Activated T-helper 9 cell treated with anti-CD3 and anti-CD28 coated beads, Interleukin-2, amount 50 U/mL, for 16 hours (primary cell): ENCODE measurements at places on chromosomes 3 and 15.

DNA sequence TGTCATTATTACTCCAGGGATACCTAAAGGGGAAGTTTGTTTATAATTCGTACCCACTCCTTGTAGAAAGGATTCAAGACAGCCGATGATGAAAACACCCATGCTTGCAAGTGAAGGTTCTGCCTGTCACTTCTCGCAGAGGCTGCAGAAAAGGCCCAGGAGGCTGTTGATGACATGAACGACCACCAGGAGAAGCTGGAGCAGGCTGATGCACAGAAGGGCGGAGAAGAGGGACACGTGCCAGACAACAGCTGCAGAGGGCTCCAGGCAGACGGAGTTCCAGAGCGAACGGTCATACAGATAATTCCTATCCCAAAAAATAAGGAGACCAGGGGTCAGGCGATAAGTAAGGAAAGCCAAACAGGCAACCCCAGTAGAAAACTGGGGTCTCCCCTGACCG lies 5.7 kb upstream of the DYNLT2B start:
- DNase-seq = no peak

DNA sequence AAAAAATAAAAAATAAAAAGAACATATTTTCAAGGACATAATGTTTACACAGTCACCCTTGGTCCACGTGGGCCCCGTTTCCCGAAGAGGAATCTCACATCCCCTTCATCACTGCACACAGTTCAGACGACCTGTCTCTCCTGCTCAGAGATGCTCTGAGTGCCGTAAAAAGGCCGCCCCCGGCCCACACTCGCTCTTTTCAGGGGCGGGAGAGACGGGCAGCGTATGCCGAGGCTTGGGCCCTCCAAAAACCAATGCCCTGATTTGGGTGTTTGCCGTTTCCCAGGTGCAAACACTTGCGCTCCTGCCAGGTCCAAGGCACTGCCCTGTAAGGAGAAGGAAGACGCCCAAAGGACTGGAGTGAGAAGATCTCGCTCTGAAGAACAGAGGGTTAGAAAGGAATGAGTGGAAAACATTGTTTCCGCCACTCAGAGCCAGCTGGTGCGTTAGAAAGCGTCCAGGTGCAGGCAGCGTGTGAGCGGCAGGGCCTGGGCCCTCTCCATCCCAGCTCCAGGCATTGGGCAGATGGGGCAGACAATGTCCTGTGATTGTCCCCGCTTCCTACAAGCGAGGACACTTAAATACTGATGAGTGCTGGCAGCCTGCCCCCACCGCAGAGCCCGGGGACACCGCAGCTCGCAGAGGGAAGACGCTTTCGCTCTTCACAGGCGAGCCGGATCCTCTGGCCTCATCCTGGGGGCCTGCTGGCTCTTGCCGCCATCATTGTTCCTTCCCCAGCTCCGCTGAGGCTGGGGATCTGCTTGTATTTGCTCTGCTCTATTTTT lies 53.2 kb downstream of the NIPA2 start:
- no peak for DNase-seq

- no peak for DNase-seq
Observed at GRCh38 chr3:18964640-18965039, 183.7 kb upstream of the KCNH8 start.

GRCh38 chr3:105729667-105730066 lies 139.1 kb downstream of the CBLB start:
- DNase-seq = no peak

DNA sequence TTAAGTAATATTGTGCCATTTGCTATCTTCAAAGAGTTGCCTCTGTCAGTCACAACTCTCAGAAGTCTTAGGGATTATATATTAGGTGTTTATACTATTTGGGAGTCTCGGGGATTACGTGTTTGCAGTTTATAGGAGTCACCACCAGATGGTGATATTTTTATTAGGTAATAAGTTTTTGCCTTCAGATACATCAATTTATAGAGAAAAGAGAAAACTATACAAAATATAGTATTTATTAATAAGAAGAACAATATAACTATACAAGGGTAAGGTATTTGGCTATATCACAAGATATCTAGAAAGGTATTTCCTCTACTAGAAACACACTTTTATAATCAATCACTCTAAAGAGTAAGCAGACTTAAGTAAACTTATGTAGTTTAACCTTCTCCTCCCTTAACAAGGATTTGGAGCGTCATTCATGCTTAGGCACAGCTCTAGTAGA lies 10.7 kb upstream of the DHX36 start:
- DNase-seq = no peak

GRCh38 chr3:129936757-129937156 lies 37.8 kb upstream of the TRH start:
- no peak for DNase-seq

- no peak for DNase-seq
Observed at GRCh38 chr15:100703032-100703578, 100.7 kb downstream of the ASB7 start.

DNA sequence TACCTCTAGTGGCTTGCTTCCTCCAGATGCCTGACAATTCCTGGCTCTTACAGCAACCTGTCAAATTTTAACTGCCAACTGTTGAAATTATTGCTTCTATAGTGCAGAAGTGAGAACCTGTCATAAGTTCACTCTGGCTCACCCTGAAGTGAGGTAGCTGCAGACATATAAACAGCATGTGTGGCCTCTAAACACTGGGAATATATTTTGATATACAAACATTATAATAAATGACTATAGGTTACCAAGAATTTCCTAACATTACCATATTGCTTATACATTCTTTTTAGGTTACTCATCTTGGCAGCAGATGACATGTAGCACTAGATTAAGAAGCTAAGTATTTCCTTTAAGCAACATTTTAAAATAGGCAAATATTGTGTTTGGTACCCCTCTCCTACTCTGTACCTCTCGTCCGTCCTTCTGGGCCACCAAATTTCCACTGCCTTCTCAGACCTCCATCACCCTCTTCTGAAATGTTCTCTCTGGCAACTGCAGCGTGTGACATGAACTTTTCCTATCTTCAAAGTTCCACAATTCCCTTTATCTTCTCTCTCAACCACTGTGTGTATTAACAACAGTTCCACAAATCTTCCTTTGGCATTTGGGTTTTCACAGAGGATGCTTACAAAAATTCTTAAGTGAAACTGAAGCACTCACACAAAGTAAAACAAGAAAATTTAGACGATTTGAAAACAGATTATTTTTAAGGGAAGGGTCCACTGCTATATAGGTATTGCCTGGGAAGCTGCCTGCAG lies 15.3 kb upstream of the XXYLT1 start:
- DNase-seq = no peak

DNA sequence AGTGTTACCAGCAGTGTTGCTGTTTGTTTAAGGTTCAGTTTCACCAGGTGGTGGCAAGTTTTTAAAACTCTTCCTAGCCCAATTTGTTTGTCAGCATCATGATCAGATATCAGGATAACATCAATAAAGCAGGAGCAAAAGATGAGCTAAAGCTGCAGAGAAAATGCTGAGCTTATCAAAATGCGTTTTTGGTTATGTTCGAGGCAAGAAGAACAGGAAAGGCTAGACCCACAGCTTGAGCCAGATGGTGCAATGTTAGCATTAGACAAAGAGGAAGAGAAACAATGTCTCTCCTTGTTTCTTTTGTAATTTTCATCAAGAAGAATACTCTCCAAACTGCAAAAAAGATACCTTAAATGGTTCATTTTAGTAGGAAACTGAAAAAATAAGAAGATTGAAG lies 66.2 kb downstream of the THRB start:
- DNase-seq = no peak

- no peak for DNase-seq
Observed at GRCh38 chr3:49173792-49174170, 2.4 kb downstream of the KLHDC8B start.

GRCh38 chr3:97278506-97278905 lies 464.1 kb downstream of the EPHA6 start:
- no peak for DNase-seq

GRCh38 chr3:190883973-190884832 lies 21.7 kb upstream of the GMNC start:
- no peak for DNase-seq

DNA sequence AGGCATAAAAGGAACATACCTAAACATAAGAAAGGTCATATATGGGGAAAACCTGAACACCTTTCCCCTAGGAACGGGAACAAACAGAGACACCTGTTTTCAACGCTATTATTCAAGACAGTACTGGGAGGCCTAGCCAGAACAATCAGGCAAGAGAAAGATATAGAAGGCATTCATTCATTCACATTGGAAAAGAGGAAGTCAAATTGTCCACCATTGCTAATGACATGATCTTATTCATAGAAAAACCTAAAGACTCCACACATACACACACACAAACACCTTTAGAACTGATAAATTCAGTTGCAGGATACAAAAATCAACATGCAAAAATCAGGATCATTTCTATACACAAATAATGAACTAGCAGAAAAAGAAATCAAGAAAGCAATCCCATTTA lies 36.5 kb downstream of the SERP1 start:
- no peak for DNase-seq

GRCh38 chr3:185251272-185251671 lies 2.6 kb downstream of the EHHADH start:
- DNase-seq = no peak

GRCh38 chr15:83871808-83872559 lies 218.1 kb downstream of the ADAMTSL3 start:
- DNase-seq = no peak

DNA sequence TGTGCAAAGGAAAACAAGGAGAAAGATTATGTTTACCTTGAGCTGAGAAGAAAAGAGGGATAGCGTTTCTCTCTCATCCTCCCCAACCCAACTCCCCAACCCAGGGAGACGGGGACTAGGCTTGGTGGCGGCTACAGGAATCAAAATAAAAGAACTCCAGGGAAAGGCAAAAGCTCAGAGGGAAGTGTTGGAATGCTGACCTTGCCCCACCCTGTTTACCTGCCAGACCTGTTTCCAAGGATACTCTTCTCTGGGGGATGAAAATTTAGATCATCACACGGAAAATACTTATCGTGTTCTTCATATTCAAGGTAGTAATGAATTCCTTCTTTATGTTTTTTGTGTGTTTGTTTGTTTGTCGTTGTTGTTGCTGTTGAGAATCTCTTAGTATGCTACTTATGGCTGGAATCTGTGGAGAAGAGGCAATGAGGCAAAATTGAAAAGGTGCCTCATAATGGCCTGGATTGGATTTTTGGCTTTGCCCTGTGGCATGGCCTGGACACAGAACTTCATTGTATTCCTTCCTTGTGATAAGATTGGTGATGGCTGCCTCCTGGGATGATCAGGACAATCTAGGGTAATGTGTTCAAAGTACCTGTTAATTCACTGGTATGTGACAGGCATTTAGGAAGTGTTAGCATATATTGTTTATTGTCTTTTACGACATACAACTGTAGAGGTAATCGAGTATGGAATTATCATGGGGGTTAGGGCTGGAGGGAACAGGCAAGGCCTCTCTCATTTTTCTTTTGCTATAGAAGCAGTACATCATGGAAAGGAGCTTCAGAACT lies 11.1 kb upstream of the TPRG1 start:
- no peak for DNase-seq

DNA sequence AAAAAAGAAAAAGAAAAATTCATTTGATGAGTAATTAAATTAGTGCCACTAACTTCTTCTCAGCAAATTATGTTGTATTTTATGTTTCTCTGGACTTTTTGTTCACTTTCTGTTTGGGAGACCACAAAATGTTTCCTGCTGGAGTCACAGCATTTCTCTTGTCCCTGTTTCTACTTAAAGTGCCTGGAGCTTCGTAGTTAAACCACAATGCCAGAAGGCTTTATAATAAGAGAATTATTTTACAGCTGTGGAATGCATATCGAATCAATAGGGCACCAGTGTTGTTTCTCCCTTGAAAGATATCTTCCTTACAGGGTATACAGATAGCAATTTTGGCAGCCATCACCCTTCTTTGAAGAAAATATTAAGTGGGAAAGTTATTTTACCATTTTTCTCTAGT lies 3.2 kb downstream of the DTWD1 start:
- DNase-seq = no peak

DNA sequence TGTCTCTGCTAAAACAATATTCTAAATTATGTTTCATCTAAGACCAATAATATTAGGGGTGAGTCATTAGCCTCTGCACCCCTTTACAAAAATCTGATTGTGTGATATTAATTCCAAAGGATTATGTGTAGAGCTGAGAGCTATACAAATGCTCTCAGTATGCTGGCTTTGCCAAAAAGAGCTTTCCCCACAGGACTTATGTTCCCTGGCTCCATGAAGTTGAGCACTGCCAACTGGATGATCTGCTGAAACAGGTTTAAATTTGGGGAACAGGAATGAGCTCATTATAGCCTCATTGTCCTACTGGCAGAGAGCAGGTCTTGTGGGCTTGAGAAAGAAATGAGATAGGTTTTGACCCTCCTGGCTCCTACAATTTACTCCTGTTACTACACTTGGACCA lies 347.8 kb upstream of the LMCD1 start:
- DNase-seq = no peak

DNA sequence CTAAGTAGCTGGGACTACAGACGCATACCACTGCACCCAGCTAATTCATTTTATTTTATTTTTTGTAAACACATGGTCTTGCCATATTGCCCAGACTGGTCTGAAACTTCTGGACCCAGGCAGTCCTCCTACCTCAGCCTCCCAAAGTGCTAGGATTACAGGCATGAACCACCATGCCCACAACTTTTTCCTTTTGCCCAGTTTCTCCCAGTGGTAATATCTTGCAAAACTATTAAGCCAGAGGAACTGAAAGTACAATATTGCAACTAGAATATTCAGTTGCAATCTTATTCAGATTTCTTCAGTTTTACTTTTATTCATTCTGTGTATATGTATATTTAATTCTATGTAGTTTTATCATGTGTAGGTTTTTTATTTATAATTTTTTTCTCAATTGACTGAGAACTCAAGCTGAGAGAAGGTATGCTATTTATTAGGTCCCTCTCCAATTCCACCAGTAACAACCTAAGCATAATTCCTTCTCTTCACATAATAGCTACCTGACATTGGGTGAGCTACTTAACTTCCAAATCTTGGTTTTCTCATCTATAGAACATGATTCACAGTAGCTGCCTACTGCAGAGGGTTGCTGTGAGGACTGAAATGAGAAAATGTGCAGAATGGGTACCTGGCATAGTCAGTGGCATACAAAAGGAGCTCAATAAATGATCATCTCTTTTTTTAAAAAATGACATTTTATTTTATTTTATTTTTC lies 30.8 kb downstream of the KLHL18 start:
- no peak for DNase-seq

GRCh38 chr3:66912306-66912705 lies 85.8 kb upstream of the KBTBD8 start:
- no peak for DNase-seq

- no peak for DNase-seq
Observed at GRCh38 chr15:40340740-40341400, at the start of gene CCDC9B. CCDC9B (minus strand) TSS chr15:40340939; CDS start chr15:40340819, 120 bp downstream.

DNA sequence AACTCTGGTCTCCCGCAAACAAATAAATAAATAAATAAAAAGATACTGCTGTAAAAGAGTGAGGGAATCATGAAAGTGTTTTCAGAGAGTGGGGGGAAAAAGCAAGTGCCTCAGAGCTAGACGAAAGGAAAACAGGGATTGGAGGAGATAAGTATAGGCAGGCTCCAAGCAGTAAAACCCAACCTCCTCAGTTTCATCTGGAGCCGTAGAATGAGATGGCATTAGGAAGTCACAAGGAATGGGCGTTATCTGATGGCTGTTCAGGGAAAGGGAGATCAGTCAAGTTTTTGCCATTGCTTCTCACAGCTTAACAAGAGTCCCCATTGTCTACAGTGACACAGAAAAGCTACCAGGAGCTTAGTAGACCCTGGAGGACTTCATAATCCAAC lies 451.5 kb upstream of the PPP2R3A start:
- DNase-seq = no peak

GRCh38 chr3:31431321-31431720 lies 101.4 kb upstream of the STT3B start:
- DNase-seq = no peak
